NCI-H1048 (cell line): ENCODE measurements at places on chromosomes 3 and 15.

GRCh38 chr3:120368172-120368571, 19.0 kb upstream of the LRRC58 start:
- no peak for DNase-seq

DNA sequence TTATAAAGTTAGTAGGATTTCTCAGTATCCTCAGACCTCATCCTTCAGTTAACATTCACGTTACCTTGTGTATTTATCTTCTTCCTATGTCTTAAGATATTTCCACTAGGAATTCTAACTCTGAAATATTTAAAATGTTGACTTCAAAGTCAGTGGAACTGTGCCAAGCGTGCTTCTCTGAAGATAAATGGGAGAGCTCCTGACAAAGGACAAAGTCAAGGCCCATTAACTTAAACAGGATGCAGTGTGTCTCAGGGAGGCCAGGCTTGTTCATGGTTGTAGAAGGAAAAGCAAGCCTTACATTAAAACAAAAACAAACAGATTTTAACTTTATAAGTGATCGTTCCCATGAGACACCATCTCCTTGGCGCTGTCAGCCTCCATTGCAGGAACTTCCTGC, 41.5 kb downstream of the ABHD17C start:
- no peak for DNase-seq

DNA sequence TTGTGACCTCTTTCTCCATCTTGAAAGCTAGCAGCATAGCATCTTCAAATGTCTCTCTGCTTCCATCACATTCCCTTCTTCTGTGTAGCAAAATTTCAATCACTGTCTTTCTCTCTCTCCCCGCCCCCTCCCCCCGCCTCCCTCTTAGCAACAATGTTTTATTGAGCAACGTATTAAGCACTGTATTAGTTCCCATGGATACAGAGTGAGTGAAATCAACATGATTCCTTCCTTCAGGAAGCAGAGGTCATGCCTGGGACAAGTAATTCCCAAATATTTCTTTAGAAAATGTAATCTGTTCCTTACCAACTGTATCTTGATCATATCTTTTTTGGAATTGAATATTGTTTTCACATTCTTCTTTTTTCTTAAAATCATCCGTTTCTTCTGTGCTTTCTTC, 373.7 kb upstream of the NECTIN3 start:
- DNase-seq = no peak

DNA sequence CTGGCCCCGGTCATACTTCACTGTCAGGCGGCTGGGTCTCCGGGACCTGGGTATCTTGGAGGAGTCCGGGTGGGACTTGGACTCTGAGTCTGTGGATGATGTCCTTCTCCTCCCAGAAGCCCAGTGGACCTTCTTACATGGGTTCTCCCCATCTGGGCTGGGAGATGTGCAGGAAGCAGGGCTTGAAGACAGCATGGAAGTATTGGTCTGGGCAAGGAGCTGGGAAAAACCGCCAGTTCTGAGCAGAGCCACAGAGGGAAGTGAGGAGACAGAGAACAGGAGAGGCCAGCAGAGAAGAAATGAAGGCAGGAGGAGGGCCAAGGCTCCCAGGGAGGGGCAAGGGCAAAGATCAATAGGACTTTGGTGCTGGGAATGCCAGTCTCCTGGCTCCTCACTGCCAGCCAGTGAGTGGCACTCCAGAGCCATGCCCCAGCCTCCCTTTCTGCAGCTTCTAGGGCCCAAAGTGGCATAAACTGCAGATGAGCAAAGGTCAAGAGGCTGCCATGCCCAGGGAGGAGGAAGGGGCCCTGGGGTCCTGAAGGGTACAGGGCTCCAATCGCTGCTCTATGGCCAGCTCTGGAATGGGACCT, at the start of gene PPP1R14D:
PPP1R14D (minus strand) TSS at position 262 of the 590 bp plus-strand sequence; CDS start at position 195, 67 bp downstream.
- DNase-seq = no peak

GRCh38 chr3:171511450-171511849, 51.2 kb upstream of the TNIK start:
- DNase-seq = no peak

DNA sequence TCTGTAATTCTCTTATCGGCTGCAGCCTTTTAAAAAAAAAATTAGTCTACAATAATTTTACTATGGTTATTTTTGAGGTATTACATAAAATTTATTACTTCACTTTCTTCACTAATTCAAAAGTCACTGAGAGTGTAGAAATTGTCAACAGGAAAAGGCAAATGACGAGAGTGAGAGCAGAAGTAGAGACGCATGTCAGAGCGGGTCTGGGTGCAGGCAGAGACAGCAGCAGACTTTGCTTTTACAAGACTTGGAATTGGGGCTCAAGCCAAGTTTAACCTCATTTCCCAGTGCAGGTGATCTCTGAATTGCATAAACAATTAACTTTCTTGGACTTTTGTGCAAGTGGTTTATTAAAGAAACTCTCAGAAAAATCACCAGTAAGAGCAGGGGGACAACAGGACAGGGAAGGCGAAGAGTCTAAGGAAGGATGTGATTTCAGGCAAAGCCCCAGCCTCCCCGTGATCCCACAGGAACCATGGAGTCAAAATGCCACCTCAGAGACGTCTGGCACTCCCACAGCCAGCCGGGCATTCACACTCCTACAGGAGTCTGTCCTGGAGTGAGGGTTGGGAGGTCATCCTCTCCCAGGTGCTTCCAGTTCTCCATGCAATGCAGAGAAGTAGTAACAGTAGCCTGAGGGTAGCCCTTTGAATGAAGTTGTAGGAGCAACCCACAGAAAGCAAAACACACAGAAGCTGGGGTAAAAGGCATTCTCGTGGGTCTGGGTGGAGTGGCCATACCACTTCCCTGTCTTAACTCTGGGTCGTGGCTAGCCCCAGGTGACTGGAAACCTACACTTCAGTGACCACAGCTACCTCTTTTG, 274.0 kb upstream of the TGFBR2 start:
- no peak for DNase-seq

DNA sequence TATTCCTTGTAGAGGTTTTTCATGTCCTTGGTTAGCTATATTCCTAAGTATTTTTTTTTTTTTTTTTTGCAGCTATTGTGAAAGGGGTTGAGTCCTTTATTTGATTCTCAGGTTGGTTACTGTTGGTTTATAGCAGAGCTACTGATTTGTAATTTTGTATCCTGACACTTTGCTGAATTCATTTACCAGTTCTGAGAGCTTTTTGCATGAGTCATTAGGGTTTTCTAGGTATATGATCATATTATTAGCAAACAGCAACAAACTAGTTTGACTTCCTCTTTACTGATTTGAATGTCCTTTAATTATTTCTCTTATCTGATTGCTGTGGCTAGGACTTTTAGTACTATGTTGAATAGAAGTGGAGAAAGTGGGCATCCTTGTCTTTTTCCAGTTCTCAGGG, 737.4 kb downstream of the ZNF385D start:
- DNase-seq = no peak

DNA sequence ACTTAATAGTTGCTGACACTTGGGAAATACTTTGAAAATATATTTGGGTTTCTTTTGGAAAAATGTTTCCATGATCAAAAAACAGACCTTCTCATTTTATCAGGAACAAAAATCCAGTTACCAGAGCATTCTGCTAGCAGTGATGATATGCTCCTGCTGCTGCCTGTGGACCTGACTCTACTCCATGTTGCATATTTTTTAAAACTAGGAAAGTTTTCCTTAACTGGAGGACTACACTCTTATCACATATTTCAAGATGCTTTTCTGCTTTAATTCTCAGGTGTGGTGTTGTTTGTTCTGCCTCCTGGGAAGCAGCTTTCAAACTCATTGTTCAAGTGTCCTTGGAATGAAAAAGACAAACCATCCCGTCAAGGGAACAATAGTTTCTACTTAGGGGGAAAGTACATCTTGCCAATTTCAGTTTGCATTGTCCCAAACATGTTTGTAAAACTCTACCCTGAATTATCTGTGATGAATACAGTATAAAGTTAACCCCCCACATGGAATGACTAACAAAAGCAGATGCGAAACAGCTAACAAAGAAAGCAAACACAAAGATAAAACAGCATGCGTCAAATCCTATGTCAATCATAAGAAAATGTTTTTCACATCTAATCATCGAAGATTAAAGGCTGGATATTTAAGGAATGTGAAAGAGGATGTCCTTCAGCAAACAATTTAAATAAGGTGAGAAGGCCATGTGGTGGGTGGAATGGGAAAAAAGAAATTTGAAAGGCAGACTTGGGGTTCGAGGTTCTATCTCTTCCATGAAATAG, 40.1 kb upstream of the PSMD6 start:
- DNase-seq = no peak

GRCh38 chr3:15102836-15103235, 3.9 kb upstream of the RBSN start:
- DNase-seq = no peak

DNA sequence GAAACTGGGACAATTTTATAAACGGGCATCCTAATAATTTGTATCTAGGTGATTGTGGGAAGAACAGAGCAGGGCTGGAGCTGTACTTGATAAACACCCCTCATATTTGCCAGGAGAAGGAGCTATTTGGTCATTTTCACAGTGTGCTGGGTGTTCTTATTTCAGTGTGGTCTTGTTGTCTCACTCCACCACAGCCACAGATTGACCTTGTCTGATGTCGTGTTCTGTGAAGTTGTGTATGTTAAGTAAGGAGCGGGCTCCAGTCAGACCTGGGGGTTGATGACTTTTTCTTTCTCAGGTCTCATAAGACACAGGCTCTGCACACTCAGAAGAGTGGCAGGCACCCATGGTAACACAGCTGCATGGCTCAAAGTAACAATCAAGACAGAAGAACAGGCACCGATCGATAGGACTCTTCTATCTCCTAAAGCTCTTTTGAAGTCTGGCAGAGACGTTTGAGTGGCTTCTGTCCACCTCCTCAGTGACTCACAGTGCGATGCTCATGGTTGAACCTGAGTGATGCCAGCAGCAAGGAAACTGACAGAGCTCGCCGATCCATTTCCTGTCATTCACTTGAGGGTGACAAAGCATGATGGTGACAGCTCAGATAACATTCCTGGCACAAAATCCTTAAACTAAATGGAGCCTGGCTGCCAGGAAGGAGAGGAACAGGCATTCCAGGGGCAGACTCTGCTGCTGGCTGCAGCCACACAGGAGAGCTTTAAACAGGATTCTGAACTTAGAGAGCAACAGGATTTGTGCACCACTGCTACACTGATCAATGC, 20.8 kb downstream of the DPH3 start:
- DNase-seq = no peak

DNA sequence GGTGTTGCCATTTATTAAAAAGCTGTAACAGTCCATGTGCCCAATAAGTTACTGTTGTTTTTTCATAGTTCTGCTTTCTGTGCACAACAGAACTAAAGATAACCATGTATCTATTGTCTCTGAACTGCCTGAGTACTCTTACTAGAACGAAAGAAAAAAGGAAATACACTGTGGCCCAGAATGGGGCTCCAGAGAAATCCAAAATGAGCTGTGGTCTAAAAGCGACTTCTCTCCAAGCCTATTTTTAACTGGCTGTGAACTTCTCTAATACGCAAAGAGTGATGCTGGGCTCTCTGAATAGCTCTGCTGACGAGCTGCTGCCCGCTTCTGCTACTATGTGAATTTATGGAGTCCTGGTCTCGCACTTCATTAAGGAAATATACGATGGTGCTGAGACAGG, 56.2 kb upstream of the LPP start:
- no peak for DNase-seq

DNA sequence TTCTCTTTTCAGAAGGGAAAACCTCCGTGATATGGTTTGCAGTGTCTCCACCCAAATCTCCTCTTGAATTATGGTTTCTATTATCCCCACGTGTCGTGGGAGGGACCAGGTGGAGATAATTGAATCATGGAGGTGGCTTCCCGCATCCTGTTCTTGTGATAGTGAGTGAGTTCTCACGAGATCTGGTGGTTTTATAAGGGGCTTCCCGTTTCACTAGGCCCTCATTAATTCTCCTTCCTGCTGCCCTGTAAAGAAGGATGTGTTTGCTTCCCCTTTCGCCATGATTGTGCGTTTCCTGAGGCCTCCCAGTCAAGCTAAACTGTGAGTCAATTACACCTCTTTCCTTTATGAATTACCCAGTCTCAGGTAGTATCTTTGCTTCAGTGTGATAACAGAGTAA, 692.7 kb upstream of the GRM7 start:
- no peak for DNase-seq

- no peak for DNase-seq
Measured at GRCh38 chr3:129116482-129116946, 5.1 kb downstream of the RAB43 start.

DNA sequence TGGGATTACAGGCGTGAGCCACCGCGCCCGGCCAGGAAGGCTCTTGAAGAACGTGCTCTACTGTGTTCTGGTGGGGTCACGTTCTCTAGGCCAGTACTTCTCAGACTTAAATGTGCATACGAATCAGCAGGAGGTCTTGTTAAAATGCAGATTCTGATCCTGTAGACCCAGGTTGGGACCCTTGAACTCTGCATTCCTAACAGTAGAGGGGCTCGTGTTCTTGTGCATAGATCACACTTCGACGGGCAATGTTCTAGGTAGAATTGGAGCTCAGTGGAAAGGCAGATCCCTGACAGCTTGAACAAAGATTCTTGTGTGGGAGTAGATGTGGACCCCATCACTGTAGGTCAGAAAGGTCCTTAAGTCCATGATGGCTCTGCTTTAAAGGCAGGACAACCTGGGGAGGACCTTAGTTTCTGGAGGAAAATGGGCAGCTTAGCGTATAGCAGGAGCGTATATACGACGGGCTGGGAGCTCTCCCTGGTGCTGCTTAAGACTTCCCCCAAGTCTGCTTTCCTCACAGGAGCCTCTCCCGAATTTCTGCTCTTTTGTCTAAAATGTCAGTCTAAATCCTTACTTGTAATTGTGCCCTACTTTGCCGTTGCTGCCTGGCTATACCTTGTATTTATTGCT, 16.9 kb upstream of the FAM81A start:
- no peak for DNase-seq

DNA sequence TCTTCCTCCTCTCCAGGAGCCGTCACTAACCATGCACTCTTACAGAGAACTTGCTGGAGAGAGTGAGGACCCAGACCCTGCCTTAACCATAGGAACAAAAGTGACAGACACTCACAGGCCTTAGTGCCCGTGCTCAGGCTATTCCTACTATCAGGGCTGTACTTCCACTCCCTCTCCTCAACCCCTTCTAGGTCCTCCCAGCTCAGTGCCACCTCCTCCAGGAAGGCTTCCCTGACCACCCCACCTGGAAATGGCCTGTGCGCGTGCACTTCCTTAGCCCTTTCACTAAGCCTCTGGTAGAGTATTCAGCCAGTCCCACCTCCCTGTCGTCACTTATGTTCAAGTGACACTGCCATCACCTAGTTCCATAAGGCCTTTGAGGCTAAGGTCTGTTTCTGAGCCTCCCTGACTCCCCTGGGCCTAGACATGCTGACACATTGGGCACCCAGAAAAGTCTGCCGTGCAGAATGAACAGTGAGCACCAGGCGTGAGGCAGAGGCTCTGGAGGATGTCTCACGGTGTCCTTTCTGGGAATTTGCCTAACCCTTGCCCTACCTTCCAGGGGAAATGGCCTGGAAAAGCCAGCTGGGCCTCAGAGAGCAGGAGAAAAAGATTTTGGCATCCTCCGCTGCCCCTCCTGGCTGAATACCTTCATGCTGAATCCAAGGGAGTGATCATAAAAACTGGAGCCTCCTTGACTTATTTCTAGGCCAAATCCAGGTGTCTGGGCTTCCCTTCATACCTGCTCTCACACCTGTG, 108.6 kb upstream of the SMAD3 start:
- no peak for DNase-seq
